ENCODE measurements at places on chromosomes 12 and 14.
A peak's percentile ranks its signal among the peaks of the same experiment; 100 is the strongest.

DNA sequence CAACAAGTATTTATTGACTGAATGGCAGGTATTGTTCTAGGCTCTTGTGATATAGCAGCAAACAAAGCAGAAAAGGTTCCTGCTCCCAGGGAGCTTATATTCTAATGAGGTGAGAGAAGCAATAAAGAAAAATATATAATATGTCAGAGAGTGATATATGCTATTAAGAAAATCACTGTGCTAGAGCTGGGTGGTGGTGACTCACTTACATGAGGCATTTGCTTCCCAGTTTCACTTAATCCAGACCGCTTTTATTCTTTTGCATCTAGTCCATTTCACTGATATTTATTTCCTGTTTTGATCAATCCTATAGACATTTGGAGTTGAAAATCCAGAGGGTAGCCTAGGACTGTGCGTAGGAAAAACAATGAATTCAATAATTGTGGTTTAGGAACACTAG, 17.5 kb downstream of the TRHDE start:
- DNase-seq: no peak

DNA sequence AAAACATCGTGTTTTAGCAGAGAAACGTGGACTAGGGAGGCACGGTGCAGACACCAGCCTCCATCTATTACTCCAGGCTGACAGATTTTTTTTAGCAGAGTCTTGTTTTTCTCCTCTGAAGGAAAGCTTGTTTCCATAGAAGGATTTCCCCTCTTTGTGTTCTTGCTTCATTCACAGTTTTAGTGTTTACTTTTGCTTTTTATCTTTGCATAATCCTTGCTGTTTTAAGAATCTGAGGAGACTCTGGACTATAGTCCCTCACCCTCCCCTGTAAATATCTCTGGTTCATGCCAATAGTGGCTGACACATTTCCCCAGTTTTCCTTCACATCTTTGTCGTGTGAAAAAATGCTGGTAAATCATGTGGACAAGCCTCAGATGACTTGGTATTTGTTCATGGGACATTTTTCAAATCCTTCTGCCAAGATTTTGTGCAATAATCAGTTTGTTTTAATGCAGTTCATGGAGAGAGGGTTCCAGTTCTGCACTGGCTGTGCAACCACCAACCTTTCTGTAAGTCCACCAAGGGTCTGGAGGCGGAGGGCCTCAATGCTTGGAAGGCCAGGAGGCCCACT, 39.9 kb upstream of the TMCC3 start:
- no peak for DNase-seq

- DNase-seq: peak; percentile 37
These were observed 41.8 kb upstream of the CLMN start for GRCh38 chr14:95361373-95362137.

- no peak for DNase-seq
These were observed 5.2 kb downstream of the SMAGP start for GRCh38 chr12:51265024-51265423.

Data from stimulated activated CD4-positive, alpha-beta T cell treated with anti-CD3 and anti-CD28 coated beads, Interleukin-4, amount 100 ng/mL, for 24 hours (primary cell).